Stimulated activated CD4-positive, alpha-beta T cell treated with anti-CD3 and anti-CD28 coated beads, TNF-alpha, amount 100 ng/mL, for 1 hour (primary cell): ENCODE measurements at places on chromosomes 6 and 20.

GRCh38 chr6:13827032-13827431 is 12.7 kb upstream of the MCUR1 start:
- no peak for DNase-seq

DNA sequence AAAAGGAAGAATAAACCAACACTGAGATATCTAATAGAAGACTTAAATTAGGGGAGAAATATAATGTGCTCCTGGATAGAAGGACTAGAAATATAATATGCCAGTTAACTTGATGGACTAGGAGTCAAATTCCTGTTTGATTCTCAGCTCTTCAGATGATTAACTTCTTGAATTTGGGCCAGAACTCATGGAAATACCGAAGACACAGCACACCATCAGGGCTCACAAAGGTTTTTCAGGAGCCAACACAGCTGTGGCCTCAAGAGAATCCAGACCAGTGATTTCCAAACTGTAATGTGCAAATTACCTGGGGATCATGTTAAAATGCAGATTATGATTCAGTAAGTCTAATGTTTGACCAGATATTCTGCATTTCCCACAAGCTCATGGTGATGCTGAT is 33.8 kb upstream of the LRRC1 start:
- no peak for DNase-seq

GRCh38 chr6:136549300-136550044 is 750 bp downstream of the MAP7 start:
- no peak for DNase-seq

DNA sequence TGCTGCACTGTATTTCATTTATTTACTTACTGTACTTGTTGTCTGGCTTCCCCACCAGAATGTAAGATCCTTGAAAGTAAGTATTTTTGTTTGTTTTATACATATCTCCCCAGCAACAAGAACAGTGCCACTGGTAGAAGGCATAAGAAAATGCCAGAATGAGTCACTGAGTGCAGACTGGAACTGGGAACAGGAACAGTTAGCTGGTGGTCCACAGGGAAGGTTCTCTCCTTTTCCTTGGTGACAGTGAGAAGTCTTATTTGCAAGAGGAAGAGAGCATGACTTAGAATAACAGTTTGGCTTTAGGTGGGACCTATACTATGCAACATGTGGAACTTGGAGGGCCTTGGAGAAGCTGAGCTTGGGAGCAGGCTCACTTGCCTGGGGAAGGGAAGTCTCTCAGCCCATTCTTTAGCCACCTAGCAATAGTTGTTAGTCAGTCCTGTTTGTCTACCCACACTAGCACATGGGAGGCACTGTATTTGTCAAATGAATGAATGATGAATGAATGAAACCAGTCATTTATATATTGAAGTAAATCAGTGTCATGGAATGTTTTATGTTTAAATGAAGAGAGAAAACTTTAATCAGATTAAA is 203.5 kb downstream of the KCNQ5 start:
- no peak for DNase-seq

GRCh38 chr6:12593771-12594529 is 122.6 kb upstream of the PHACTR1 start:
- DNase-seq, result no peak

DNA sequence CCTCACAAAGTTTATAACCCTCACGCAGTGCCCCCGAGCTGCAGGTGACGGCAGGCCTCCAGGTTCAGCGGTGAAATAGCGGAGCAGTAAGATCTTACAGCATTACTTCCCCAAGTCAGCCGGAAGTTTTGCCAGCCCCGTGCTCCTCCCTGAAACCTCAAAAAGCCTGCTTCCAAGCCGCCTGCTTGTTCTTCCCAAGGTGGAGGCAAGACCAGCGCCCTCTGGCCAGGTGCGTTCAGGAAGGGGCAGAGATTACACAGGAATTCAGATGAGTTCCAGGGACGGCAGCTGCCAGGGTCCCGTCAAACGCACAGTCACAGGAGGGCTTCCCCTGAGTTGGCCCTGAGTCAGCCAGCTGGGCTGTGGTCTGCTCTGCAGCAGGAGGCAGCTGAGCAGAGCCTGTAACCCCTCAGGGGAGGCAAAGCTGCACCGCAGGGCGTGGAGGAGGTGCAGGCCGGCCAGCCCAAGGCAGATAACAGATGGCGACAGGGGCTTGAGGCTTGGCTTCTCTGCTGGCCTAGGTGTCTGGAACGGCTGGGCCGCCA is 124.1 kb upstream of the RPS6KA2 start:
- DNase-seq, result no peak

DNA sequence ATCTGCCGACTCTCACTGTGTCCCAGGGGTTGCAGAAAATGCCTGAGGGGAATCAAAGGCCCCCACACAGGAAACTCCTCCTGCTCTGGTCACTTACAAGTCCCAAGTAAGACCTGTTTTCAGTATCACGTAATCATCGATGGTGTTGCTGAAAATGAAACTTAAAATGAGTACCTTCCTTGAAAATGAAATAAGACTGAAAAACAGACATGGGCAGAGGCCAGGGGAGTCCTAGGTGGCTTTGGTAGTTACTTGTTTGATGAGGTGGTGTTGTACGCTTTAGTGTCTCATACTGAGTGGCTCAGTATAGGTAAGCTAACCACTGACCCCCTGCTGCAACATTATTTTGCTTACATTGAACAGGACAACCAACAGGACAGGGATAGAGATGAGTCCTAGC is 43.0 kb upstream of the SYNCRIP start:
- no peak for DNase-seq

DNA sequence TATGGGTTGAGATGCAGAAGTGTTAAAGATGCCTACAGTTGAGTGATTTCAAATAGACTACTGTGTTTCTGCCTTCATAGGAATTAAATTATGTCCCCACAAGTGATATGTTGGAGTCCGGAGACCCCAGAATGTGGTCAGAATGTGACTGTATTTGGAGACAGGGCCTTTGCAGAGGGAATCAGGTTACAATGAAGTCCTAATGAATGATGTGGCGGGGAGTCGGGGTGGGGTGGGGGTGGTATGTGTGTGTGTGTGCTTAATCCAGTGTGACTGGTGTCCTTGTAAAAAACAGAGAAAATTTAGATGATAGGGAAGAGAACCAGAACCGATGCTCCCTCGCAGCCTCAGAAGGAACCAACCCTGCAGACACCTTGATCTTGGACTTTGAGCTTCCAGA is 448.2 kb downstream of the QKI start:
- no peak for DNase-seq

DNA sequence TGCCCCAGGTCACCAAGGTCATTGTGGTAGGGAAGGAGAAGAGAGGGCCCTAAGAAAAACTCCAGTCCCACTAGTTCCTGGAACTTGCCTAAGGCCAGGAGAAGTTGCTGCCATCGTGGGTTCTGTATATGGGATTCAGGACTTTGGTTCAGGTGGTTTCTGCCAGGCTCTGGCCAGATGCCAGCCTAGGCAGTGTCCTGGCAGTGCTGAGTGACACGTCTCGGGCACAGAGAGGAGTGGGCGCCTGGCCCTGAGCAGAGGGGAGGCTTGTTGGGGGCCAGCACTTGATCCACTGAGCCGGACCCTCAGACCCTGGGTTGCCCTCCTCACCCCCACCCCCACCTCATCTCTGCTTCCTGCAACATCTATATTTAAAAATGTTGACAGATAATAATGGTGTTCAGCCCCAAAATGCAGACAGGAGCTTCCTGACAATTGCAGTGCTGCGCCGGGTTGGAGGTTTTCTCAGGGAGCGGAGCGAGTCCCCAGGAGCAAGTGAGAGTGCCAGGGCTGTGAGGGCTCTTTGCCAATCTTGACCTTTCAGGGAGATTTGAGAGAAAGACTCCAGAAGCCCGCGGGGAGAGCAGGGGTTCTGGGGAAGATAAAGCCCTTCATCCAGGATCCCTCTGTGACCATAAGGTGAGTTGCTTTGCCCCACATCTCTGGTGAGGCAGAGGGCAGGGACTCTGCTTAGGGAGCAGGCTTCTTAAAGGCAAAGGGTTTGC is 71.9 kb downstream of the PHACTR3 start:
- DNase-seq, result no peak

DNA sequence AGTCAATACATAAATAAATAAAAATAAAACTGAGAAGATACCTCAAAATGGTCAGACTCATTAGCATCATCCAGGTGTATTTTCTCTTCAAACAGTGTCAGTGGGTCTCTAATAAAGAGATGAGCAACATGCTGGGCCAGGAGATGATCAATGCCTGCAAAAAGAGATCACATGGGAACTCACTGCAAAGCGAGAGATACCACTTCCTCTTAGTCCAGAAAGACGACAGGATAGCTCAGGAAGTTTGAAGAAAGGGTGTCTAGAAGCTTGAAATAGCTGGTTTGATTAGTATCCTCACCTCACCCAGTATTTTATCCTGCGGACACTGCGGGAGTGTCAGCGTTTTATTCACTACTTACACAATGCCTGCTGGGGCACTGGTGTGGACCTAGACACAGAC is 38.0 kb downstream of the GCLC start:
- DNase-seq, result no peak

GRCh38 chr6:33314515-33314942 is 651 bp upstream of the TAPBP start:
- DNase-seq, result no peak

DNA sequence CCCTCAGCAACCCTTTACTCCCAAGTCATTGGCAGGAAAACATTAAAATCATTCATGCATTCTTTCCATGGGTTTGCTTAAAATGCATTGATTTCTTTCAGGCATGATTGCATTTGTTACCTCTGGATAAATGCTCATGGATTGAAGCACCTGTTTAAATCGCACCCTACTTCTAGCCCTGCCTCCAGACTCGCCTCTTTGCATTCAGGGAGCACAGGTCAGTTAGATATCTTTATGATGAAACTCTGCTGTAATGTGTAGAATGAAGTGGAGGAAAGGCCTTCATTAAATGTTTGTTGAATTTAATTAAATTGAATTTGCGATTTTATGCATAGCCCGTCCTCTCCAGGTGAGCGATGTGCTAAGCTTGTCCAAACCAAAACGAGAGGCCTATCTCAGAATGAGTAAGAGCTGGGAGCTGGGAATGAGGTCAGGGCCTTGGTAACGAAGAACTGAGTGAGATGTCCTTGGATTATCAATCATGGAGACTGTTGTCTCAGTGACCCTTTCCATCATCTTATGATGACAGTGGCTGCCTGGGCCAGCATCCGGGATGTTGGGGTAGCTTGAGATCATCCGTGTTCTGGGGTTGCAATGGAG is 210.1 kb downstream of the SYNDIG1 start:
- DNase-seq, result no peak

DNA sequence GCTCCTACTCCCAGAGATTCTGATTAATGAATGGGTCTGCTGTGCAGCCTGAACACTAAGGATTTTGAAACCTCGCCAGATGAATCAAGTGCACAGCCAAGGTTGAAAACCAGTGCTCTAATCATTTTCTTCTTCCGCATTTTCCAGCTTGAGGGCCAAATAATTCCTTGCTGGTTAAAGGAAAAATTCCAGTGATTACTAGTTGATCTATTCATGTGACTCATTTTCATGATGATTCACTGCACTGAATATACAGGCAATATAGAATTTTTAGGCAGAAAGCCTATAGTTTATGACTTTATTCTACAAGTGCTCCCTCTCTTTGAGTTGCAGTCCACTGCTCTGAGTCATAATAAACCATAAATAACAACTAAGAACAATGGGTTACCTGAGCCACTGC is 80.6 kb upstream of the PROKR2 start:
- DNase-seq, result no peak

GRCh38 chr20:21230220-21230619 is 72.9 kb upstream of the XRN2 start:
- DNase-seq, result no peak

GRCh38 chr20:31712564-31713311 is 9.9 kb downstream of the BCL2L1 start:
- no peak for DNase-seq

GRCh38 chr6:100693249-100693927 is 187.7 kb downstream of the ASCC3 start:
- DNase-seq, result no peak
